ENCODE measurements at places on chromosomes 11 and 22.

- no peak for DNase-seq
Observed at GRCh38 chr11:16011396-16011795, 344.9 kb downstream of the SOX6 start.

DNA sequence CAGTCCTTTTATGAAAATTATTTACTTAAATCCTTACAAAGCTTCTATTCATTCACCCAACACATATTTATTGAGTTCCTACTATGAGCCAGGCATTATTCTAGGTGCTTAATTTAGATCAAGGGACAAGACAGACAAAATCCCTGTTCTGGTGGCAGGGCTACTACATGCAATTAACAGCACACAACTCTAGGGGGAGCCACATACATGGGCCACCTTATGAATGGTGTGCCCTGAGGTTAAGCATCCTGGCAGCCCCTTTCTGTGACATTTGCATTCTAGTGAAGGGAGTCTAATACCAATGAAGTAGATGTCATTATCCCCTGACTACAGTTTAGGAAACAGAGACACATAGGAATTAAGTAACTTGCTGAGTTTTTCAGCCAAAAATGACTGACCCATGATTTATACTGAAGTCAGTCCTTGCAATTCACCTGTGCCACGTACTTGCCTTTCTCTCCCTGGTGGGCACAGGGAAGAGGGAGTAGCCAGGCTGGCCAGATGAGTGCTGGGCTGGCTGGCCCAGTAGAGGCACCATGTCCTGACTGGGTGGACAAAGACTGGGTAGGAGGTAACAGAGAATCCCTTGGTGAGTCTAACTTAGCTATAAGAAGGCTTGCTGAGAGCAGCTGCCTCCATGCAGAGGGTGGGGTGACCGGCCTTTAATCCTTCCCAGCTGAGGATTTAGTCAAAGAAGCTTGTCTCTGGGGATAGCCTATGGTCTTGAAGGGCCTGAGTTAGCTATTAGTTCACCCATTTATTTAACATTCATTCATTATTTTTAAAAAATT lies 52.0 kb upstream of the ELF5 start:
- DNase-seq: peak; percentile 26

- no peak for DNase-seq
Observed at GRCh38 chr11:97107604-97108003, 717.8 kb downstream of the JRKL start.

DNA sequence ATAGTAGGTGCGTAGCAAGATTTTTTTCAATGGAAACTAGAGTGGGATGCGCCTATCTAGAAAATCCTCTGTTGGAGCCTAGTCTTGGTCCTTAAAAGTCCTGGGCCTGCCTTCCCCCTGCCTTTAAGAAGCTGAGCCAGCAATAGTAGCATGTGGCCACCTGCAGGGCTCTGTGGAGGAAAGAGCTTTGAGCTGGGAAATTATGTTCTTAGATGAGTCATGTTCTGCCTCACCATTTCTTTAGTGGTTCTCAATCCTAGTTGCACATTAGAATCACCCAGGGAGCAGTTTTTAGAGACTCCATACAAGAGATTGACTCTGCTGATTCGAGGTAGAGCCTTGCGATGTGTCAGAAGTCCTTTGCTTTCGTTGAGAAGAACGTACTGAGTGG lies 133.5 kb downstream of the COMMD9 start:
- DNase-seq: no peak

DNA sequence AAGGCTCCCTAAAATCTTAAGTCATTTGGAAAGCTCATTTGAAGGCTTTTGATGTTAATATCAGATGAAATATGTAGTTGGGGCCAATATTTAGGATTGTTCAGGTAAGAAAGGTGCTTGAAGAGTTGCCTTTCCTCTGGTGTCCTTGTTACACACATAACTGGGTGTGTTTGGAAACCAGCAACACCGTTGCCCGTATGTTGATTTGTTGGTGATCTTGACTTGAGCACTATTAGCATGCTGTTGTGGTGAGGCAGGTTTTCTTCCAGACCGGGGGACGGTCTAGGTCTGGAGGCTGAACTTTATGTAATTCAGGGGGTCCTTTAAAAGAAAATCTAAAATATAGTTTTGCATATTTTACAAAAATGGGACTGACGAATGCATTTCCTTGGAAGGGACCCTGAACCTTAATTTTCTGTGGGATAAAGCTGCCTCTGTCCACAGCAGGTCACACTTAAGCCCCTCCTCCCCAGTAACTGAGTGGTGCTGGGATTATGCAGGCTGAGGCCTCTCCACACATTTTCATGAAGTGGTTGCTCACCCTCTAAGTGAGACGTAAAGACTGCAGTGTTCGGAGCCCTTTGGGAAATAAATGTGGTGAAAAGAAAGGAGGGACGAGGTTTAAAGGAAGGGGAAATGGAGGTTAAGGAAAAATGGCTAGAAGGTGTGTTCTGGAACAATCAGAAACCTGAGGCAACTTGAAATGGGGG lies 1.8 kb downstream of the YWHAH start:
- DNase-seq: no peak

GRCh38 chr11:60172011-60172410 lies 10.9 kb downstream of the MS4A6A start:
- DNase-seq: no peak

DNA sequence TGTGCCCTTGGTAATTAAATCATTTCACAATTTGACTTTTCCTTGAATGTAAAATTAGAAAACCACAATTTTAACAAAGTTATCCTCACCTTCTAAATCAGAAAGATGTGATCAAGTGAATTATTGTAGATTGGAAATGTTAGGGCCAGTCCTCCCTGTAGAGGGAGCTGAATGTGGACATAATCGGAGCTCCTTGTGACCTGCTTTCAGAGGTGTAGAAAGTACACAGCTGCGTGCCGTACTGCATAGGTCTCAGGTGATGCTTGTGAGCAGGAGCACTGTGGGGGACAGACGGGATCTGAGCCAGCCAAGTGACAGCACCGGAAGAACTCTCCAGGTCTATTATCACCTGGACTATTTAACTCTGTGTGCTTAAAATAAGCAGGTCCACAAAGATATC lies 338.0 kb downstream of the AASDHPPT start:
- no peak for DNase-seq

DNA sequence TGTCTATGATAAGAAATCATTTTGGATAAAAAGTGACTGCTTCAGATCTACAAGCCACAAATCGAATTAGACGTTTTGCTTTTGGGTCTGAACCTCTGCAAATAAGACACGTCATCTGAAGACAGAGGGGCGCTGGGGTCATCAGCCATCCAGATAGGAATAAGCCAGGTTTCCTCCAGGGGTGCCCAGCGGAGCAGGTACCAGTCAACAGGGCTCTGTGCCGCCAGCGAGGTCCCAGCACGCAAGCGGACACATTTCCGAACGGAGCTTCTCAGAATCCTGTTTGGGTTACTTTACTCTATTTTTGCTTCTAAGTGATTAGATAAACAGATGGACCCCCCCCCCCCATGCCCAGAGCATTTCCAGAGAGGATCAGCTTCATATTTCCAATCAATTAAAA lies 873.8 kb downstream of the BRD1 start:
- no peak for DNase-seq

Measured in endothelial cell (in vitro differentiated cells).